ENCODE measurements at places on chromosomes 2 and 18.
A peak's percentile ranks its signal among the peaks of the same experiment; 100 is the strongest.

GRCh38 chr18:11070593-11070992 lies 78.8 kb downstream of the PIEZO2 start:
- no peak for DNase-seq

DNA sequence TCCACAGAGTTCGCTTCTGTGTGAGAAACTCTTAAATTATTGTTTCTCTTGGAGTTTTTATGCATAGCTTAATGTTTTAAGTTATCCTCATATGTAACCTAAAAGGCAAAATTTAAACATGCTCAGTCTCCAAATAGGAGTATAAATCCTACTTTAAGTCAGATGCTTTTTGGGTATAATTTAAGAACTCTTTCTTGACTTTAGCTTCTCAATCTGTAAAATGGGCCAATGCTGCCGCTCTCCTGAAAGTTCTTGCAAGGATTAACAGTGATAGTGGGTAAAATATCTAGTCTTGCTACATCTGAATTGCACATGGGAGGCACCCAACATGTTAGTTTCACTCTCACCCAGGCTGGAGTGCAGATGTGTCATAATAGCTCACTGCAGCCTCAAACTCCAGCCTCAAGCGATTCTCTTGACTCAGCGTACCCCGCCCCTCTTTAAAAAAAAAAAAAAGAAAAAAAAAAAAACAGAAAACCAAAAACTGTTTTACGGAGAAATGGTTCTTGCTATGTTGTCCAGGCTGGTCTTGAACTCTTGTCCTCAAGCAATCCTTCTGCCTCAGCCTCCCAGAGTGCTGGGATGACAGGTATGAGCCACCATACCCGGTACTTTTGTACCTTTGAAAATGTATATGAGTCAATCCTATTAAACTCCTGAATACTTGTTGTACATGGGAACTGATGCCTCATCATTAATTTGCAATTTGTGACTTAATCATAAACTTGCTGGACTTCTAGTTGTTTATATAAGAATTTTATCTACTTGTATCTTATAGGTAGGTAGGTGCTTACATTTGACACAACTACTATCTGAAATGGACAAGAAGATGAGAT lies 1.8 kb downstream of the FBXO48 start:
- DNase-seq: peak; percentile 63

GRCh38 chr2:100237163-100237562 lies 85.1 kb downstream of the LONRF2 start:
- DNase-seq: no peak

- DNase-seq: no peak
Observed at GRCh38 chr2:83068714-83069113, 1390.4 kb downstream of the SUCLG1 start.

GRCh38 chr2:163658556-163658955 lies 77.3 kb downstream of the FIGN start:
- DNase-seq: no peak

GRCh38 chr18:74514860-74515495 lies 18.8 kb downstream of the CNDP2 start:
- no peak for DNase-seq

- no peak for DNase-seq
Observed at GRCh38 chr2:203559641-203560040, 24.5 kb upstream of the RAPH1 start.

DNA sequence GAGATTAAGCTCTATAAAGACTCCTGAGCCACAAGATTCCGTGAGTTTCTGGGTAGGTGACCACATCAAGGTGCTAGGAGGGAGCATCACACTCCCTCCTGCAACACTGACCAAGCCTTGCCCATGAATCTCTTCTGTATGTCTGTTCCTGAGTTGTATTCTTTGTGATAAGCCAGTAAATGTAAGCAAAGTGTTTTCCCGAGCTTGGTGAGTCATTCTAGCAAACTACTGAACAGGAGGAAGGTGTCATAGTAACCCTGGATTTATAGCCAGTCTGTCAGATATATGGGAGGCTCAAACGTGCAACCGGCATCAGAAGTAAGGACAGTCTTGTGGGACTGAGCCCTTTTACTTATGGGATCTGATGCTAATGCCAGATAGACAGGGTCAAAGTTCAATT lies 346.1 kb upstream of the KYNU start:
- DNase-seq: no peak

DNA sequence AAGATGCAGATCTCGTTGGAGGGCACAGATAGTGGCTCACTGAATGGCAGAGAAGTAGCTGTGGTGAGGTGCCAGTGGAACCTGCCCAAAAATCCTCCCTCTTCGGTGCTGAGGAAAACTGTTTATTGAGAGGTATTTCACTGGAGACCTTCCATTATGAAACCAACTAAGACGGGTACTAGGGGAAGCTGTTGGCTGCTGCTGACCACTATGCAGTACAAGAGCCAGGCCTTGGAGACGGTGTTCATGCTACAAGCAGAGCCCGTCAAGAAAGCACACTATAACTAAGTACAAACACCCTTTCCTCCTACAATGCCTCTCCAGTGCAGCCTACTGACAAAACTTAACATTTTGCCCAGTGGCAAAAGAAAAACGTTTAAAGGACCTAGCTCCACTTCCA lies 4.6 kb downstream of the ARL5A start:
- no peak for DNase-seq

DNA sequence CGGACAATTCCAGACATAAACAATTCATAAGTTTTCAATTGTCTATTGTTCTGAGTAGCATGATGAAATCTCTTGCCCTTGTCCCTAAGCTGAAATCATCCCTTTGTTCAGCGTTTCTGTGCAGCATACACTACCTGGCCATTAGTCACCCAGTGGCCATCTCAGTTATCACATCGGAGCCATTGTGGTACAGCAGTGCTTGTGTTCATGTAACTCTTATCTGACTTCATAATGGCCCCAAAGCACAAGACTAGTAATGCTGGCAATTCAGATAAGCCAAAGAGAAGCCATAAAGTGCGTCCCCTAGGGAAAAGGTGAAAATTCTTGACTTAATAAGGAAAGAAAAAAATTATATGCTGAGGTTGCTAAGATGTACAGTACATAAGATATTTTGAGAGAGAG lies 127.2 kb downstream of the FHOD3 start:
- DNase-seq: no peak

DNA sequence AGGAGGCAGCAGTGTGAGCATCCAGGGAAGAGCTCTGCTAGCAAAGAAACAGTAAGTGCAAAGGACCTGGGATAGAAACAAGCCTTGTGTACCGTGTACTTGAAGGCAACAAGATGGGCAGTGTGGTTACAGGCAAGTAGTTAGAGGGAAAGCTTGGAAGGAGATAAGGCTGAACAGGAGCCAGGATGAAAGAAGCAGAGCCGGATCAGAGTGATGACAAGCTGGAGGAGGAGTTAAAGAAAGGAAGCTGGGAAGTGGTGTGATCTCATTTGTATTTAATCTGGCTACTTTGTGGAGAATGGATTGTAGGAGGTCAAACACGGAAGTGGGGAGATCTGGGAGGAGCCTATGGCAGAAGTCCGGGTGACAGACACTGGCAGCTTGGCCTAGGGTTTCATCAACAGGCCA lies 44.7 kb upstream of the VPS54 start:
- no peak for DNase-seq

DNA sequence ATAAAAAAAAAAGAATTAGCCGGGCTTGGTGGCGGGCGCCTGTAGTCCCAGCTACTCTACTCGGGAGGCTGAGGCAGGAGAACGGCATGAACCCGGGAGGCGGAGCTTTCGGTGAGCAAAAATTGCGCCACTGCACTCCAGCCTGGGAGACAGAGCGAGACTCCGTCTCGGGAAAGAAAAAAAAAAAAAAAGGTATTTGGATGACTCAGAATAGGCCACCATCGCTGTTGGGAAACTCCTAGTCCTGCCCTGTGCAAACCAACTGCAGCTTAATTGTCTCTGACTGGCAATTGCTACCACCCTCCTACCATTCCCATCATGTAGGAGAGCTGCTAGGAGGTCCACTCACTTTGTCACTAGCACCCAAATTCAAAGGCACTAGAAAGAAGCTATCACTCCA lies 43.5 kb downstream of the ATP8B1 start:
- DNase-seq: no peak

GRCh38 chr18:35508746-35509338 lies 11.1 kb upstream of the INO80C start:
- DNase-seq: no peak

GRCh38 chr18:76530846-76531245 lies 35.8 kb upstream of the ZNF516 start:
- DNase-seq: no peak

GRCh38 chr2:10032746-10033105 lies 10.6 kb upstream of the KLF11 start:
- DNase-seq: no peak

DNA sequence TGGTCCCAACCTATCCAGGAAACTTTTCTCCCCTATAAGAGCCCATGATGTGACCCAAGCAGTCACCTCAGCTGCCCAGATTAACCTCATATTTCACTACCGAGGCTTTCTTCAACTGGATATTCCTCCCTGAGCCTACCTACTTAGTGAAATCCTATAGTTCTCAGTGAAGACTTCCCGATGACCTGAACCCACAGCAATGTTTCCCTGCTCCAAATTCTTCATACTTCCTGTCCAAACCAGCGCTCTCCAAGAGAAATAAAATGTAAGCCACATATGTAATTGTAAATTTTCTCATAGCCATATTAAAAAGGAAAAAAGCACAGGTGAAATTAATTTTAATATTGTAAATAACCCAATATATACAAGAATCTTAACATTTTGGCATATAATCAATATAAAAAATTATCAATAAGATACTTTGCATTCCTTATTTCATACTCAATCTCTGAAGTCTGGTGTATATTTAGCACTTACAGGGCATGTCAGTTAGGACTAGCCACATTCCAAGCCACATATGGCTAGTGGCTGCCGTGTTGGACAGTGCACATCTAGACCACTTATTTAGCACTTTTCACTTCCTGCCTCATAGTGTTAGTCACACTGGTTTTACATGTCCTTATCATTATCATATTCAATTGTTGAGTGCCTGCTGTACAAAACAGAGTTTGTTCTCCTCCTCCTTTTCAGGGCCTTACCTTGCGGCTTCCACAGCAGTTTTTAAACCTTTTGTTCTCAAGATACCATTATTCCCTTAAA lies 1.9 kb upstream of the STAT4 start:
- DNase-seq: no peak

DNA sequence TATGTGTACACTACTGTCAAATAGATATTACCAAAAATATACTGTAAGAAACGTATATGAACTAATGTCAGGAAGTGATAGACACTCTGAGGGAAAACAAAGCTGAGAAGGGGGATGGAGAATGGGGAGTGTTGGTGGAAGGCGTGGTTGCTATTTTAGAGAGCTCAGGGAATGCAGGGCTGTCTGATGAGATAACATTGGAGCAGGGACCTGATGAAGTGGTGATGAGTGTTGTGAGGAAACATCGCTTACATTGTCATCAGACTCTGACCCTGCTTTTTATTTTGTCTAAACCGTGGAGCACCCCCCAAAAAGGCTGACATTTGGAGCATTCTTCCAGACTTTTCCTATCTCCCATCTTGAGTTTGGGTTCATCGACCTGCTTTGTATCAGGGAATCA lies 194.7 kb downstream of the LTBP1 start:
- DNase-seq: no peak

DNA sequence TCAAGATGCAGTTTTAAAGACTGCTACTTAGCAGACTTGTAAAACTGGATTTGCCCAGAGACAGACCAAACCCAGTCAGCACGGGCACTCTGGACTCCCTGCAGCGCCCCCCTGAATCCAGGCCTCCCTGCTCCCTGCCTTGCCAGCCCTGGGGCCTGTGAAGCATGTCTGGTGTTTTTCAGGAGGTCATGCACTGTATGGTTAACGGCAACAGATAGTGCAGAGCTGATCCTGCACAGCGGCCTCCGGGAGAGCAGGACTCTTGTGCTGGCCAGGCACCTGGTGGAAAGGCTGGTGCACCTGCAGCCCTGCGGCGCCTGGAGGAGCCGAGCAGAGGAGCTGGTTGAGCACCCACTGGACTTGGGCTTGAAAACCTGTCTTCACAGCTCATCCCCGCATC lies 30.4 kb downstream of the HDAC4 start:
- no peak for DNase-seq

- DNase-seq: no peak
Observed at GRCh38 chr2:74864728-74865722, 31.1 kb downstream of the HK2 start.

GRCh38 chr18:26133652-26134051 lies at the start of gene PSMA8:
Gene PSMA8, plus strand, starts transcription at chr18:26133869. Its CDS starts 97 bp downstream, at chr18:26133966.
- DNase-seq: peak; percentile 55
